Stomach (tissue), 19 donors: ENCODE measurements at places on chromosomes 11 and 22. TPM values are rescaled to one million over a fixed set of nuclear protein-coding genes. Genes with fewer than 3 reads are reported as not detected.

DNA sequence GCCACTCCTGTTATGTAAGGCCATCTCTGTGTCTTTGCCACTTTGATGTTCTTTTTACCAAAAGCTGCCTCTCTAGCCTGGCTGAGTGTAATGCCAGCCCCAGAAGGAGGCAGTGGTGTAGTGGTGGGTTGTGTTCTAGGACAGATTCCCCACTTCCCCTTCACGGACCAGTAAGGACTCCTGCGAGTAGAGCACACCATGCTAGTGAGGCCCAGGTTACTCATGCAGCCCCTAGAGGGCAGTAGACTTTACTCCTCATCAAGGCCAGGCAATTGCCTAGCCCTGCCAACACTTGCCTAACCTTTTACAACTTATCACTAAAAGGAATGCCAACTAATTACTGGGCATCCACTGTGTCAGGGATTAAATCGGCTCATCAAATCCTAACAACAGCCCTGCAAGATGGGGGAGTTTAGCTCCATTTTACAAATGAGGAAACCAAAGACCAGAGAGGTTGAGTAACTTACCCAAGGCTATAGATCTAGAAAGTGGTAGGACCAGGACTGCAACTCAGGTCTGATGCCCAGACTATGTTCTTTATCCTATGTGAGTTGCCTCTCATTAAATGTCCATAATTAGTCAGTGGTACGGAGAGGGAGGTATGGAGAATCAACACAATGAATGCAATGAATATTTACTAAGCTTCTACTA lies 75.3 kb downstream of the APIP start:
- peak; percentile 42 for DNase-seq

GRCh38 chr22:40014667-40015248 lies 20.0 kb downstream of the FAM83F start:
- peak; percentile 59 for DNase-seq

DNA sequence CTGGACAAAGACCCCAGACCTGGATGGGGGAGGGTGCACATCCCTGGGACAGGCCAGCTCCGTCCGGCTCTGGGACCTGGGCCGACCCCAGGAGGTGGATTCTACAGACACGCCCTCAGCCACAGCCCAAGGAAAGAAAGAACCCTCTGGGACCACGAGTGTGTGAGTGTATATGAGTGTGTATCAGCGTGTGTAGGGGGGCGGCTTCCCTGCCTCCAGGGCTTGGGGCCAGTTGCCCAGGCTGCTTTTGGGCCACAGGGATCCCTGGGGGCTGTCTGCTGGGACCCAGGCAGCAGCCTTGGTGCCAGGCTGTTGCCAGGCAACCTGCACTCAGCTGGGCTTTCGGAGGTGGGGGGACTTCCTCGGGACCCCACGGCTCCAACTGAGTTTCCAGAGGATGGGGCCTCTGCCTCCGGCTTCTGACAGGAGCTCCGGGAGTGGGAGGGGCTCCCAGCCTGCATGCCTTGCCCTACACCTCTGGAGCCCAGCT lies 8.9 kb downstream of the DUSP8 start:
- no peak for DNase-seq

GRCh38 chr11:68386331-68386978 lies 74.1 kb downstream of the LRP5 start:
- no peak for DNase-seq

The SCGB1D2 gene
- not detected for total RNA-seq

DNA sequence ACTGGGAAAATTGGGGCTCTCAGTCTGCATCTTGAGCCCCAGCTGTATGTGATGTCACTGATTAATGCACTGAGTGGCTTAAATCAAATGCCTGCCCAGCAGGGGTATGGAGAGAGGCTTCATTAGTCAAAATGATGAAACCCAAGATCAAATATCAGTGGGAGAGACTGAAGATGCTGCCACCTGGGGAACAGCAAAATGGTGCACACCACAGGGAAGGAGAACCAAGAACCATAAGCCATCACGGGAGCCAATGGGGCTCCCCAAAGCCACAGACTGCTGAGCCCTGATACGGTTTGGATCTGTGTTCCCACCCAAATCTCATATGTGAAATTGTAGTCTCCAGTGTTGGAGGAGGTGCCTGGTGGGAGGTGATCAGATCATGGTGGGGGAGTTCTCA lies 85.6 kb downstream of the CTTN start:
- DNase-seq: no peak

- DNase-seq: no peak
These were observed 13.8 kb downstream of the LIF start for GRCh38 chr22:30232716-30233218.

The OR2AG1 gene
- total RNA-seq: under 0.01 TPM
